ENCODE measurements at places on chromosomes 3 and 15.

DNA sequence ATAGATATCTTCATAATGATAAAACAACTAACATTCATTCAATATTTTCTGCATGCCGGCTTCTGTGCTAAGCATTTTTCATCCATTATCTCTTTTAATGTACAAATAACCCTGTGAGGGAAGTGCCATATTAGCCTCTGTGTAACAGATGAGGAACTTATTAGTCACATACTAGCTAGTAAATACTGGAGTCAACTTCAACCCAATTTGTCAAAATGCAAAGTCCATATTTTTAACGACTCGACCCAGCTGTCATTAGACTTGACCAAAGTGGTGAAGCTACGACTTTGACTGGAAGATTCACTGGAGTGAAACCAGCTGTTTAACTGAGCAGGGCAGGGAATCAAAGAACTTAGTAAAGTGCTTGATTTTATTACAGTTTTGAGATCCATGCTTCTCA is 41.6 kb downstream of the PARP15 start:
- DNase-seq: no peak

DNA sequence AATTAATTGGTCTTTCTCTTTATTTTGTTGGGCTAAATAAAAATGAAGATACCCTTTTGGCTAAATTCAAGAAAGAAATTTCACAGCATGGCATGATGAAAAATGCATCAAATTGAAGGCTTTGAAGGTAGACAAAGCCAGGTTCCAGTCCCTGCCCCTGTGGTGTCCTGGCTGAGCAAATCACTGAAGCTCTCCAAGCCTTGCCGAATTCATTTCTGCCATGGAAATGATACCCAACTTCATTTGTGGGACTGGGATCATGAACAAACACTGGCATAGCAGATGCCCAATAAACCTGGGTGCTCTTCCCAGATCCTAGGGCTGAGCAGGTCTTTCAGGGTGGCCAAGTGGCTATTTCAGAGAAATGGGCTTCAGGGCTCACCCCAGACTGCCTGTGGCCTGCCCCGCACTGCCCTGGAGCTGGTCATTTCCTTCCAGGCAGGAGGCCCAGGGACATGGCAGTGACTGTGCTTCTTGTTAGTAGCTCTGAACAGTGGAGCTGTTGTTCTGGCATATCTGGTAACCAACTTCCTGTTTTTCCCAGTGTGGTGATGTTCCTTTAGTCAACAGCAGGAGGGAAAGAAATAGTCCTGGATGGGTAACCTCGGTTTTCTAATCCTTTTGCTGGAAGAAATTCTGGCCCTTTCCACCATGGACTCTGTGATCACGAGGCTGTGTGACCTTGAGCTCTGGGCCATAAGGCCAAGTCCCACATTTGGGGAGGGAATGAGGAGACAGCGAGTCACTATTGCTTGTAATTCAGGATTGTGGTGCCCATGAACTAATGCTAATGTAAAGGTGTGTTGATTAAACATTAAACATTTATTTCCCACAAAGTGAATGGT is 47.6 kb downstream of the CTDSPL start:
- DNase-seq: no peak

DNA sequence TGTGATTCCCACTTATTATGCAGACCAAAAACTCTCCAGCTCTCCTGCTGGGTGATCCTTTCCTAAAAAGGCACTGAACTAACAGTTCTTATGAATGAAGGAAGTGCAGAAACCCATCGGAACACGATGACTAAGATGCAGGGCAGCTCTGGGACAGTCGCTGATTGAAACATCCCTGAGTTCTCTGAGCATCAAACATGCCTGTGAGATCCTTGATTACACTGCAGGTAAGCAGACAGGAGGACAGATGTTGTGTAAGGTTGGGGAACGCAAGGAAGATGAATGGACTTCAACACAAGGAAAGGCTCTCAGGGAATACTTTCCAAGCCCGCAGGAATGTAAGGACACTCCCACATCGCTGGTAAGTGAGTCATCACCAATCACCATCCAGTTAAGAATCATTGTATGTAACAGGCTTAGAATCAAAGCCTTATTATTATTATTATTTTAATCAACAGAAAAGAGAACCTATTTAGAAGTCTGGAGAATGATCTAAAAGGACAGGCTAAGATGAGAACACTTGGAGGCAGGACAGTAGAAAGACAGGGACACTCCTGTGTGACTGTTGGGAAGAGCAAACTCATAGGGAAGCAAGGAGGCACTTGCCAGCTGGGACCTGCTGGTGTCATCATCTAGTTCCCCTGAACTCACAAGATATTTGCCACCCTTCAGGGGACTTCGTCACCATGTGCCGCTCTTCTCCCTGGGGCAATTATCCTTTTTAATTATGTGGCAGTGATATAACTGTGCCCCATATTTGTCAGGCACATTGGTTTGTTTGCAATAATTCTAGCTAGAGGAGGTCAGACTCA is 26.0 kb downstream of the TMEM158 start:
- no peak for DNase-seq

DNA sequence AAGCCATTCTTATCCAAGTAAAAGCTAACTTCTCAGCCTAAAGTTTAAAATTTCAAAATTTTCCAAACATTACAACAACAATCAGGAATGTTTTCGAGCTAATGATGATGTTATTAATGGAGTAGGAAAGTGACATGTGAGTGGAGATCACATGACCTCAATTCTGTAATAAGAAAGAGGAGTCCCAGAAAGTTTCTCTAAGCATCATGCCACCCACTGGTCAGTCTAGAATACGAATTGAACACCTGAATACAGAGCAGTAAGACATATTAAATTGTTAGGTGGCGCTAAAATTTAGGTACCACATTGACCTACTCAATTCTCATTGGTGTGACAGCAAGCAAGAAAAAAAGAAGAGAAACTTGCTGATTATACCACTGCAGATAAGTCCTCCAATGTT is 163.9 kb downstream of the DCLK3 start:
- DNase-seq: no peak

DNA sequence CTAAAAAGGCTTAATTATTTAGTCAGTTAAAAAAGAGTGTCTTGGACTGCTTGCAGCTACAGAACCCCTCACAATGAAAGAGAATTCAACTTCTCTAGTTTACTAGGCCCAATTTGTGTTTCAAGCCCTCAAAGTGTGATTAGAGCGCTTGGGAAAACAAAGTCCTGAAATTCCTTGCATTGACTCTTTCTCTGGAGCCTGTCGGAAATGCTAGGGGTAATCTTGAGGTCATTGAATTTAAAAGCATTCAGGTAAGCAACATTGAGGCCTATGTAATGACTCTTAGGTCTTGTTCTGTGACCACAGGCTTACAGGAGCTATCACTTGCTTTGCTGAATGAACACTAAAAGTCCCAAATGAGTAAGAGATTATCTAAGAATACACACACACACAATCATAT is 186.0 kb downstream of the NLGN1 start:
- no peak for DNase-seq

- DNase-seq: no peak
Observed at GRCh38 chr3:122427857-122428471, 12.1 kb upstream of the WDR5B start.

- no peak for DNase-seq
Observed at GRCh38 chr15:83794209-83794608, 140.3 kb downstream of the ADAMTSL3 start.

DNA sequence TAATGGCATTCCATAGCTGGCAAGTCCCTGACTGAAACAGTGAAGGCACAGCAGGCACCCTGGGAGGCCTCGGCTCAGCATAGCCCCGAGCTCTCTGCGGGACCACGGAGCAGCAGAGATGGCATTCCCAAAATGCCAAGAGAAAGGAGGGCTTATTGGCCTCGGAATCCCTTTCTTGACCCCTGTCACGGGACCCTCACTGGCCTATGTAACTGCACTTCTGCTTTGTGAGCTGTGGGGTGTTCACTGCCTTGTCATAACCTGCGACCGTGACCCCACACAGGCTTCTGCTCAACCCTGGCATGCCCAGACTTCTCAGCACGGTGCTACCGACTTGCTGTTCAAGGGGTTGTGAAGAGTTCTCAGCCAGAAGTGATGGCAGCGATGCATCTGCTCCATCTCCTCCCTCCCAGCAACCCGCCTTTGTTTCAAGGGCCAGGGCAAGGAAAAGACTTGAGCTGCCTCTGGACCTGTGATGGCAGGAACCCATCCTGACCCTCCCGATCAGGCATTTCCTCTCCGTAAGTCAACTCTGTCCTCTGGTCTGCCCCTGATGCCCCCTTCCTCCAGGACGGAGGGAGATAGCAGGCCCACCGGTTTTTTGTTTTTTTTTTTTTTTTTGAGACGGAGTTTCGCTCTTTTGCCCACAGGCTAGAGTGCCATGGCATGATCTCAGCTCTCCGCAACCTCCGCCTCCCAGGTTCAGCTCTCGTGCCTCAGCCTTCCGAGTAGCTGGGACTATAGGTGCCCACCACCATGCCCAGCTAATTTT is 30.5 kb downstream of the EHD4 start:
- DNase-seq: no peak

- DNase-seq: no peak
Observed at GRCh38 chr15:56608140-56608778, 125.0 kb downstream of the ZNF280D start.

All from stimulated activated CD8-positive, alpha-beta memory T cell treated with anti-CD3 and anti-CD28 coated beads, Interleukin-2, amount 100 ng/mL, for 48 hours (primary cell).